ENCODE measurements at places on chromosomes 6 and 20.

DNA sequence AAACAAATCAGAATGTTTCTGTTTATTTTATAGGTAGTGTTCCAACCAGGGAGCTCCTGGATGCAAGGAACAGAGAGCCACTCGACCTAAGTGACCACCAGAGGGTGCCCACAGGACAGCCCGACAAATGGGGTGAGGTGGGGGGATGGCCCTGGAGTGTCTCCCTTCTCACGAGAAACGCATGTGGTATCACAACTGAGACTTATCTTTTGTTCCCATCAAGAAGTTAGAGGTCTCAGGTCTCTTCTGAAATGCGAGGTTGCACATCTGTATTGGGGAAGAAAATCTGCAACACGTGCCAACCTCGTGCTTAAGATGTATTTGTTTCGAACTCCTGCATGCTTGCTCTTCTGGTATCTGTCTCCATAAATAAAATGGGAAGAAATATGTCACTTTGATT lies 104.0 kb downstream of the ISM1 start:
- DNase-seq, result no peak

- DNase-seq, result peak; percentile 40
These were observed 61.1 kb downstream of the FAM217A start for GRCh38 chr6:4017834-4018170.

DNA sequence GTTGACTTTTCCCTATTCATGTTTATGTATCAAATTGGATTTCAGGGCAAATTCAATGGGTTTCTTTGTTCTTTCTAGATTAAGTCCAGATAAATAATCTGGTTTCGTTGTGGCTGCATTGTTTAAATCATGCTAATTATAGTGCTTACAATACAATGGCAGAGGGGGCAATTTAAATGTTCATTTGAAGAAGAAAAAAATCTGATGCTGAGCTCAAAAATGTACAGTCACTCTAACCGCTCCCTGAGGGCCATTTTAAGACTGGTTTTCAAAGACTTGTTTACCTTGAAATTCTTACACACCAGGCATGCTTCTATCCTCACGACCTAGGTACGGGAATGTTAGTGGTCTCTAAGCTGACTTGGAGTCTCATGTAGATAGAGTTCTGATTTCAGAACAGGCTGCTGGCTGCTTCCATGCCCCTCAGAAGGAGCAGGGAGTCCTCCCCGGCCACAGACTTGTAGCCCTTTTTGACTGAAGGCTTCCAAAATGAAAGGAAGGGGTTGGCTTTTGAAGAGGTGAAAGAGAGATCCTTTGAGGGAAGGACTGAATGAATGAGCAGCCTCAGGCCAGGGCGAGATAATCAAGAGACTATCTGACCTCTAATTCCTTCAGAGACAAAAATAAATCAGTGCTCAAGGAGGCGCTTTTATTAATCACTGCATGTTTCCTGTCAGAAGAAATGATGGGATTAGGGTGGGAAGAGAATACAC lies 86.1 kb upstream of the ZNF217 start:
- no peak for DNase-seq

- no peak for DNase-seq
These were observed 84.6 kb upstream of the SPTLC3 start for GRCh38 chr20:12924126-12924525.

- no peak for DNase-seq
These were observed 125.0 kb upstream of the GRIK2 start for GRCh38 chr6:101268541-101268940.

GRCh38 chr6:85394853-85395538 lies 54.9 kb upstream of the NT5E start:
- DNase-seq, result no peak

DNA sequence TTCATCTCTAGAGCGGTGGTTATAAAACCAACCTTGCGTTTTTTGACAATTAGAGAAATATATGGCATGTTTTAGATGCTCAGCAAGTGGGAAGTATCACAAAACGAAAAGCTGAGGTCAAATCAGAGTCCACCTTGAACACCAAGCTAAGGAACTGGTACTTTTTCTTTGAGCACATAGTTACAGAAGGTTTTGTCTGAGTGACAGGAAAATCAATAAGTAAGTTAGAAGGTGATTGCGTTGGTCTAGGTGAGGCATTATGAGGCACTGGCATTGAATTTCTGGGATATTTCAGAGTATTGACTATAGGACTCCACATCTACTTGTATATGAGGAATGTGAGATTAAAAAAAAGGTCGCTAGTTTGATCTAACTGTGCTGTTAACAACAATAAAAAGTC lies 597 bp upstream of the HINT3 start:
- DNase-seq, result no peak

- DNase-seq, result no peak
These were observed 655.0 kb downstream of the COL12A1 start for GRCh38 chr6:74550821-74551220.

- no peak for DNase-seq
These were observed 37.8 kb downstream of the ELOVL5 start for GRCh38 chr6:53310771-53311585.

DNA sequence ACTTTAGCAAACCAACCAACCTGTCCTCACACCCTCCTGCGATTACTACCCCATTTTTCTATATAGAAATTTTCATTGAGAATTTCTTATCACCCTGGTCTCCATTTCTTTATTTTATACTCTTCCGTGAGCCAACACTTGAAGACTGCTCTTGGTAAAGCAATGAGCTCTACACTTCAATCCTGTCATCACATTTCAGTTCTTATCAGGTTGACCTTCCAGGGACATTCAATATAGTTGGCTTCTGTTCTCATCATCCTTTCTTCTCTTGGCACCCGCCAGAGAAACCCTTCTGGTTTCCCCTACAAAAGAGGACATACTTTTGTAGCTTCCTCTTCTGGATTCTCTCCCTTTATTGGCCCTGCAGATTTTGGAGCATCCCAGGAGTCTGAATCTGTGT lies 279.3 kb downstream of the PRKN start:
- no peak for DNase-seq

DNA sequence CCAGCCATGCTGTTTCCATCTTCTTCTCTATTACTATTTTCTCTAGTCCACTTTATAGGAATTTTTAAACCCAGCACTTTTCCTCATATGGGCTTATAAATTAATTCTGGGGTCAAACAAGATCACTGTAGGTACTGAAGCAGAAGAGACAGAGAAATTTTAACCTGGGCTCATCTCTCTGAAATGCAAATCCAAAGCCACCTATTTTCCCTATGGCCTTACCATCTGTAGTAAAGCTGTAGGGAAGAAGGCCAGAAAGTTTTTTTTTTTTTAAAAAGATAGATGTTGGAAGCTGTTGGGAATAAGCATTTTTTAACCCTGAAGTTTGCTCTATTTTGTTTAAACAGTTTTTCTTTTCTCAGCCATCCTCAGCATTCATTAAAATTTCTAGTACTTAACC lies 367.4 kb downstream of the CD109 start:
- no peak for DNase-seq

- DNase-seq, result no peak
These were observed 16.8 kb upstream of the BCLAF1 start for GRCh38 chr6:136306466-136306865.

DNA sequence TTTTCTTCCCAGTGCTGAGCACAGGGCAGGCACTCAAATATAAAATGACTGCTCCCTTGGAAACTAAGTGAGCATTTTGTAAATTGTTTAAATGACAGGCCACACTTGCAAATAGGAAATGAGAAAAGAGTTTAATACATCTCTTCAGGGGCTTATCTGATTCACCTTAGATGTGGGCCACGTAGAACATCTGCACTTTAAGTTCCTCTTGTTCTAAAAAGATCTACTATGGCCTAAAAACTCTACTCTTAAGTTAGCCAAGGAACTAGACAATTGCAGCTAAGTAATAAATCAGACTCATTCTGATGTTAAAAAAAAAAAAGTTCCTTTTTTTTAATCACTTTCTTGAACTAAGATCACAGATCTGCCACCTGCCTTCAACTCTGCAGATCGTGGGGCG lies 126.3 kb downstream of the KIF16B start:
- no peak for DNase-seq

GRCh38 chr6:4914420-4915159 lies 89.2 kb downstream of the RPP40 start:
- DNase-seq, result no peak

GRCh38 chr6:144811140-144811539 lies 526.0 kb downstream of the UTRN start:
- no peak for DNase-seq

- DNase-seq, result no peak
These were observed 40.9 kb downstream of the DSTN start for GRCh38 chr20:17610566-17611289.

- DNase-seq, result no peak
These were observed 42.3 kb downstream of the SLC35D3 start for GRCh38 chr6:136964398-136964797.

DNA sequence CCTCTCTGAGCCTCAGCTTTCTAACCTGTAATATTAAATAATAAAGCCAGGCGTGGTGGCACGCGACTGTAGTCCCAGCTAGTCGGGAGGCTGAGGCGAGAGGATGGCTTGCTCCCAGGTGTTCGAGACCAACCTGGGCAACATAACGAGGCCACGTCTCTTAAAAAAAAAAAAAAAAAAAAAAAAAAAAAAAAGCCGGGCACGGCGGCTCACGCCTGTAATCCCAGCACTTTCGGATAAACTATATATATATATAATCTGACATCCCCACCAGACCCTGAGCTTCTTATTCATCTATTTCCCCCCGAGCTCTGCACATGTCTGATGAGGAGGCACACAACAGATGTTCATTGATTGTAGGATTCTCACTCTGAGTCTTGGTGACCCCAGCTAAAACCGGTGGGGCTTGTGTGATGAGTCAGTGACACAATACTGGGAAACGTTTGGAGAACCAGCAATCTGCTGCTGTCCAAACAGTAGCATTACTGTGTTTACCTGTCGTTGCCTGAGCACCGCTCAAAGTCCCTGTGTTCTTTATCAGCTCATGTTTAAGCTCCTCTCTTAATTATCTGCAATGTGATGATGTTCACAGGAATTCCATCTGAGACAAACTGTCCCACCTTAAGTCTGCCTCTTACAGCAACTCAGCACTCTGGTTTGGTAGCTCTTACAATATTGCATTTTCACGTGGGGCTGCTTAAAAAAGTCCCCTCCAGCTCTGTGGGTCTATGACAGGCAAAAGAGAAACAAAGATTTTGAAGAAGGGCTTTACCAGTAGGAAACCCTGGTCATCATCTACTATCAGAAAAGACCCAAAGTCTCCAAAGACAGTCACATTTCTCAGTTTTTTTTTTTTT lies 1.0 kb upstream of the SPATA2 start:
- DNase-seq, result no peak
